ENCODE measurements at places on chromosomes 6 and 20.

DNA sequence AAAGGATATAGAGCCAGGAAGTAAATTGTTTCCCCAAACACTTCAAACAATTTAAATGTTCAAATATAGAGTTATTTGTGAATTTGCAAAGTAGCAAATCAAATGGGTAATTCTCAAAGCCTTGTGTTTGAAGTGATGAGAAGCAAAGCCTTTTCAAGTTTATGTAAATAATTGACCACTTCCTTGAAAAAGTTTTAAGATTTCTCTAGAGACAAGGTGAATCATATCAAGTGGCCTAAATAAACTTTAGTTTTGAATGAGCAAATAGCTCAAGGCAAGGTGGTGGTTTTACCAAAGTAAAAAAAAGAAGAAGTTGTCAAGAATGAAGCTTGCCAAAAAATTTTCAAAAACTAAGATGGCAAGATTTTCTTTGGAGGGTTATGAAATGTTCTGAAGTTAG, 42.6 kb upstream of the IFNGR1 start:
- no peak for DNase-seq

GRCh38 chr6:153956808-153957207, 82.2 kb upstream of the OPRM1 start:
- no peak for DNase-seq

DNA sequence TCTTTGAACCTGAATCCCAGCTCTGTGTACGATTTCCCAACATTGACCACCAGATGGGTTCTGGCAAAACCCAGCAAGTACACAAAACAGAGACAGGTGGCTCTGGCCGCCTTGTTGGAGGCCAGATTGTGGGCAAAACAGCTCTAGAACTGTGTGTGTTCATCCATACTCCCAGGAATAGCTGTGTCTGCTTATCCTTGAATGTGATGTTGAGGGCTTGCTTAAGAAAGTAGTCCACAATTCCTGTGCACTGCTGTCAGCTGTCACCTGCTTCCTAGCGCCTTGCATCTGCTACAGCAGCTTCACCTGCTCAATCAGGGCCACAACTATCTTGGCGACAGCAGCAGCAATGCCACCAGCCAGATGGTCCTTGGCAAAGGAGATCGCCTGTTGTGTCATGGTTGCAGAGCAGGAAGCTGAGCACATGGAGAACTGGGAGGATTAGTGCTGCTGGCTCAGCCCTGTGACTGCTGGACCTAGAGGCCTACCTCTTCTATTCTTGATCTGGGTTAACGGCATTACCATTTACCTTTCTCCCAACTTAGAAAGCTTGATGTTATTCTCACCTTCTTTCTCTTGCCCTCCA, 3.7 kb upstream of the SMAP1 start:
- no peak for DNase-seq

GRCh38 chr6:46042355-46042999, 26.8 kb upstream of the CLIC5 start:
- DNase-seq: peak; percentile 50

- no peak for DNase-seq
Measured at GRCh38 chr20:41375846-41376245, 9.2 kb upstream of the EMILIN3 start.

DNA sequence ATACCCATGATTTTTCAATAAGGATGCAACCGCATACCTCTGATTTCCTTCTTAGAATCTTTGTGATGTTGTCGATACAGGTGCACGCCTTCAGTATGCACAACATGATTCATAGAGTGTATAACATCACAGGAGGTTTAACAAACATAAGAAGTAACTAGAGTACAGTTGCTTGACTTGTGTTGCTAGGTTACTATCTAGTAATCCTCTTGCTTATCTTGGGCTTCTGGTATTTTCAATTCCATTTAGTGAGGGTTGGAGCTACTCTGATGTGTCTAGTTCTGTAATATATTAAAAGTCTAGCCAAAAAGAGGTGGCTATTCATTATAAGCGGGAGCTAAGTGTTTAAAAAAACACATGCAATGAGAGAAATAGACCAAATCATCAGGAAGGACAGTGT, 85.5 kb upstream of the TENT5A start:
- DNase-seq: no peak

DNA sequence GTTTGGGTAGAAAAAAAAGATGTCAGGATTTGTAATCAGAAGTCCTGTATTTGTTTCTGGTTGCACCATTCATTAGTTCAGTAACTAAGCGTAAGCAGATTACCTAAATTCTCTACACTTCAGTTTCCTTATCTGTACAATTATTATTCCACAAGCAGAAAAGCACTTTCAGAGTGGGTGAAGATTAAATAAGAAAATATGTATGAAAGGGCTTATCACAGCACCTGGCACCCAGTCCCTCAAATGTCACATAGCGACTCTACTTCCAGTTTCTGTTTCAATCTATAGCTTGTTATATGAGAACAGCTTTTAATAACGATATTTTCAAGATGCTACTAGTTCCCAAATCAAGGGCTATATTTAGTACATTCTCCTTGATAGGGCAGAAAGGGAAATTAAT, 31.4 kb downstream of the RGS17 start:
- DNase-seq: no peak

GRCh38 chr6:75374961-75375400, 90.4 kb upstream of the TMEM30A start:
- DNase-seq: no peak

- DNase-seq: no peak
Measured at GRCh38 chr6:150749091-150749670, 116.3 kb upstream of the MTHFD1L start.

DNA sequence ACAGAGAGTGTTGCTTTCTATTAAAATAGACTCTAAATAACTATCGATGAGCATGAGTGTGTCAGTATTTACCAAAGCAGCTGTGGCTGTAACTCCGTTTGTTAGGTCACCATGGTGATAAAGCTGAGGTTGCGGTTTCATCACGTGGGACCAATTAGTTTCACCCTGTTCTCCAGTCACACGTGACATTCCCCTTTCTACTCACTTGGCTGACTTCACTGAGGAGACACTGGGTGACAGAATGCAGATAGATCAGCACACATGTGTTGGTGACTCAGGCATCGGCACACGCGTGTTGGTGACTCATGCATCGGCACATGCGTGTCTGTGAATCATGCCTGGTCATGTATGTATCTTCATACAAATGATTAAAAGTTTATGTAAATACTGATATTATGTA, 285.4 kb downstream of the THBS2 start:
- peak; percentile 92 for DNase-seq

- no peak for DNase-seq
Measured at GRCh38 chr20:36319356-36320260, 13.5 kb downstream of the DLGAP4 start.

GRCh38 chr6:106547601-106548453, 81.5 kb downstream of the RTN4IP1 start:
- no peak for DNase-seq

- no peak for DNase-seq
Measured at GRCh38 chr20:40899344-40899743, 129.3 kb upstream of the TOP1 start.

Data from SW480 (cell line).